Stimulated activated CD4-positive, alpha-beta T cell treated with anti-CD3 and anti-CD28 coated beads, Interleukin-2, amount 100 ng/mL, for 24 hours (primary cell): ENCODE measurements at places on chromosomes 3 and 15.

- no peak for DNase-seq
Measured at GRCh38 chr3:50050361-50050760, 38.4 kb upstream of the RBM5 start.

GRCh38 chr3:18124501-18124900, 300.6 kb downstream of the SATB1 start:
- no peak for DNase-seq

DNA sequence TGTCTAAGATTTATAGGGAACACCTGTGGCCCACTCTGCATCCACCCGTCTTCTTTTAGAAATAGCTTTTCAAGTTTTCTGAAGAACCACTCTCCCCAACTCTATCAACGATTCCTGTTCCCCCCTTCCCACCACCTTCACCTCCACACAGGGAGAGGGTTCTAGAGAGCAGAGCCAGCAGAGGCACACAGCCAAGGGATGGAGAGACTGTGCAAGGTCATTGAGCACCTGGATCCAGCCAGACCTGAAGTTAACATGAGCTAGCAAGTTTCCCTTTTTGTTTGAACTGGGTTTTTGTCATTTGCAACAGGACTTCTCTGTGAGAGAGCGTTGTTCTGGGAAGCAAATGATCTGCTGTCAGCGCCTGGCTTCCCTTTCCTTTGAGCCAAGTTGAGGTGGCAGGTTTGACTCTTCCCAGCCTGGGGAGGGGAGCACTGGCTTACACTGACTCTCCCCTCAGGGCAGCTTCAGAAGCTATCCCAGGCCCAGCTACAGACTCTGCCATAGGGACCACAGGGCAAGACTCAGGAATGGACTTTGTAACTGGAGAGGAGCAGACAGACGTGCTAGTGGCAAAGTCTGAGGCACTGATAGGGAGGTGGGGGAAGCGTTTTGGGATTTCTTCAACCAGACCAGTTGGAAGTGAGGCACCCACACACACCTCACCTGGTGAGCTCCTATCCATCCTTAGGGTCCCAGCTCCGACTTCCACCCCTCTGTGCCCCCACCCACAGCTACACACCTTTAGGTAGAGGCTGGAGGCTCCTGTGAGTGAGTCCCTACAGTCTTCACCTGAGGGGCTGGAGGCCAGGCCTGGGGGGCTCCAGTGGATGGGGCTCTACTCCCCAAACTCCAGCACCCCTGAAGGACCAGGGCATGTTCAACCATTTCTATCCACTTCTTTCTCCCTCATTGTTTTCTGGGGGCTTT, 19.4 kb upstream of the PLXNA1 start:
- no peak for DNase-seq

DNA sequence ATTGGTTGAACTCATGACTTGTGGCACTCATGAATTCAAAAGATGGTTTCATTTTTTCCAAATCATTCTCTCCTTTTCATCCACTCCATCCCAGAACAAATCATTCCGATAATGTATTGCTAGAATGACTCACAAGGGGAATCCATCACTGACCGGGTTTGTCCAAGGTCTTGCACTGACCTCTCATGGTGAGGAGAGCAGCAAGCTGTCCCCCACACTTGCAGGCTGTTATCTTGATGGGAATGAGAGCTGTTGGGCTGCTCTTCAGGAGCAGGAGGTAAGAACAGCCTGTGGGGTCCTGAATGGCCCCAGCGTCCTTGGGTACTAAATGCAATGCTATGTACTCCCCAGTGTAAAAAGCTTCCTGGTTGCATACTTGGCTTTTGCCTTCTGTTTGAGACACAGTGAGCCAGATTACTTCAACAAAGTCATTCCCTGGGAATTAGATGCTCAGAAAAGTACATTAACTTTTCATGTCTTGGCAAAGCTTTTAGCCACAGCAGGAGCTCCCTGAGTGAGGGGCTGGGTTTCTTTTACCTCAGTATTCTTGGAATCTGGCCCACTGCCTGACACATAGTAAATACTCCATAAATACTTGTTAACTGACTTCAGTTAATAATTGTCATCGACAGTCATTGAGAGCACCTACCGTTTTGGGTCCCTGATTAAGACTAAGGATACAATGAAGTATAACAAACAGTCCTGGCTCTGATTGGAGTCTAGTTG, 24.1 kb downstream of the CCNL1 start:
- DNase-seq, result no peak

DNA sequence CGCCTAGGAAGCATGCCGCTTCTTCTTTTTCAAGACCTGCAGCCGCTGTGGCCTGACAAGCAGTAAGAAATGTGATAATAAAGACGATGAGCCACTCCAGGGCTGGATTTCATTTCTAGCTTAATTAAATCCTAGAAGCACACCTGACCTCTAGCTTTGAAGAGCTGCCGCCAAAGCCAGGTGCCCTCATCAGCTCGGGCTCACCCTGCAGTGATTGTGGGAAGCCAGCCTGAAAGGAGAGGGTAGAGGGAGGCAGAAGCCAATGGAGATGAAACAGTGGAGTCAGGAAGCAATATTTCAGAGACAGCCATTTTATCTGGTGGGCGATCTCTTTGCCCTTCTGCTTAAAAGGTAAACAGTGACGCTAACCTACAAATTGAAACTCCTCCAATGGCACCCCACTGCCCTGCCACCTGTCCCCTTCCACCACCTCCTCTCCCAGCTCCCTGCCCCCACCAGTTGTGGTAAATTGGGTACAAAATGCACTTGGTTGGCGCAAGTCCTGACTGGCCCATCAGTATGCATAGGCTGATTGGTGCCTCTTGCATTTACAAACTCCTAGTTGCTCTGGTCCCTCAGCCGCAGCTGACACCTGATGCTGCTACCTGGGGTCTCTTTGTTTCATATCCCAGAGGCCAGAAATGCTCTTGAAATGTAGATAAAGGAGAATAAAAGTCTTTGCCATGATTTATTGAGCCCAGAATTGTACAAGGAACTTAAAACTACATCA, 385.3 kb downstream of the PDCD6IP start:
- DNase-seq, result no peak

DNA sequence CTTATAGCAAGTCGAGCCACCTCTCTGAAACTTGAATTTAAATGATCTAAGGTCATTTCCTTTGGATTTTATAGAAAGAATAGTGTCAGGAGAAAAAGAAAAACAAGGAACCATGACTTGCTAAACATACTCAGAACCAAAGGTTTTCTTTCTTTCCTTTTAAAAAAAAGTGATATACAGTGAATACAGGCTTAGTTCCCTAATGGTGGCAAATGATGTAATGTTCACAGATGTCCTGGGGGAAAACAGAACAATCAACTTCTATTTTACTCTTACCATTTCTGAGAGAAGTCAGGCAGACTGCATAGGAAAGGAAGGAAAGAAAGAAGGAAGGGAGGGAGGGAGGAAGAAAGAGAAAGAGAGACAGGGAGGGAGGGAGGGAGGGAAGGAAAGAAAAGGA, 56.5 kb downstream of the ST6GAL1 start:
- DNase-seq, result no peak

- DNase-seq, result no peak
Measured at GRCh38 chr15:60572541-60573421, 93.8 kb upstream of the ICE2 start.

DNA sequence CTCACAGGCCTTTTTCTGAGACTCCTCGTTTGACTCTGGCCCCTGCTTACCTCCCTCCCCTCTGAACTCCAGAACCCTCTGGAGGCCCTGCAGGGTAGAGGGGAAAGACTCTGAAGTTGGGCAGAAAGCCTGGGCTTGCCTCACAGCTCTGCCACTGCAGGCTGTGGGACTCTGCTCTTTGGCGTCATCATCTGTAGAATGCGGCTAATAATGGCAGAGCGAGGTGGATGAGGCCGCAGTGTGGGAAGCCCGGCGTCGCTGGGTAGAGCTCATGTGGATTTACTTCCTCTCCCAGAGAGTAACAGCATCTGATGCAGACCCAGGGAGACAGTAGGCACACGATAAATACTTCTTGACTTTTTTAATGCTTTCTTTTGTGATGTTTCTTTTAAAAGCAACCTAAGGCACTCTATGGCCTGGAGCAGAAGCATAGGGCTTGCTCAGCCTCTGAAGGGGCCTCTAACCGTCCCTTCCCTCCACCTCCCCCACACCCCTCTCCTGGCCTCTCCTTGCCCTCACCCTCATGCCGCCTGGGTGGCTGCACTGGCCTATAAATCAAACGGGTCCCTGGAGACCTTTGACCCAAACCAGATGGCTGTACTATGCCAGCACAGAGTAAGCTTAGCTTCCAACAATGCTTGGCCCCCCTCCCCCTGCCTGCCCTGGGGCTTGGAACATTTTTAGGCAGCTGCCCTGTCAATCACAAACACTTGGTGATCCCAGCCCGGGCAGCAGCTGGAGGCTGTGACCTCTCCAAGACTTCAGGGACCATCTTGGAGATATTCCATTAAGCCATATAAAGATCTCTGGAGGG, 32.9 kb downstream of the SPSB4 start:
- no peak for DNase-seq

GRCh38 chr3:27971600-27971999, 249.5 kb upstream of the EOMES start:
- no peak for DNase-seq

GRCh38 chr3:16944356-16944755, 59.6 kb downstream of the PLCL2 start:
- DNase-seq, result no peak

- no peak for DNase-seq
Measured at GRCh38 chr3:87413814-87414213, 137.4 kb upstream of the POU1F1 start.

GRCh38 chr3:30319713-30320112, 286.7 kb upstream of the TGFBR2 start:
- DNase-seq, result peak; percentile 32

GRCh38 chr3:45366290-45366689, 22.1 kb upstream of the LARS2 start:
- DNase-seq, result no peak

- no peak for DNase-seq
Measured at GRCh38 chr3:109125902-109126301, 8.0 kb upstream of the MORC1 start.
